MCF 10A (cell line): ENCODE measurements at places on chromosomes 12 and 14. TPM values are rescaled to one million over a fixed set of nuclear protein-coding genes. Genes with fewer than 3 reads are reported as not detected.

The ANO2 gene
- total RNA-seq = not detected in 2 replicates

The SLCO1A2 gene
- not detected in 2 replicates for total RNA-seq

The RNASE1 gene
- not detected in 2 replicates for total RNA-seq

The E2F7 gene
- total RNA-seq = 23.5 and 34.4 TPM in 2 replicates

The SLC38A1 gene
- 327 and 339 TPM in 2 replicates for total RNA-seq

The VSIG10 gene
- total RNA-seq = 10.9 and 17.3 TPM in 2 replicates

The TBX3 gene
- total RNA-seq = 6.6 and 8.0 TPM in 2 replicates

The RAD9B gene
- total RNA-seq = 1.0 and 1.5 TPM in 2 replicates

The ALDH6A1 gene
- 22.4 and 28.9 TPM in 2 replicates for total RNA-seq

The DYRK2 gene
- total RNA-seq = 24.6 and 33.3 TPM in 2 replicates

The OASL gene
- 0.29 and 0.47 TPM in 2 replicates for total RNA-seq

The RNASE3 gene
- not detected in 2 replicates for total RNA-seq

The GPR68 gene
- total RNA-seq = 0.10 and 0.14 TPM in 2 replicates

The EEA1 gene
- total RNA-seq = 46.3 and 50.1 TPM in 2 replicates

The IFNG-AS1 gene
- not detected in 2 replicates for total RNA-seq

The MMP19 gene
- total RNA-seq = 3.3 and 3.7 TPM in 2 replicates

The LMNTD1 gene
- total RNA-seq = not detected in 2 replicates

The METTL1 gene
- total RNA-seq = 26.2 and 40.6 TPM in 2 replicates

The CRIP1 gene
- not detected in 2 replicates for total RNA-seq

The BDKRB1 gene
- total RNA-seq = 0.32 and 0.51 TPM in 2 replicates

The ST8SIA1 gene
- total RNA-seq = 3.8 and 4.7 TPM in 2 replicates

The KRT3 gene
- not detected in 2 replicates for total RNA-seq

The KRT5 gene
- total RNA-seq = 1,273 and 3,552 TPM in 2 replicates

The PMEL gene
- 0.59 TPM in 1 of 2 replicates, not detected in the other for total RNA-seq

The EMP1 gene
- 193 and 230 TPM in 2 replicates for total RNA-seq

The SPTB gene
- 1.3 and 2.1 TPM in 2 replicates for total RNA-seq

The NOXRED1 gene
- total RNA-seq = 0.58 and 1.4 TPM in 2 replicates

The SIX6 gene
- total RNA-seq = not detected in 2 replicates

The SPX gene
- 154 and 203 TPM in 2 replicates for total RNA-seq

The FLRT2 gene
- 153 and 204 TPM in 2 replicates for total RNA-seq

The WASHC3 gene
- total RNA-seq = 29.4 and 38.0 TPM in 2 replicates

The C12orf50 gene
- 0.29 TPM in 1 of 2 replicates, not detected in the other for total RNA-seq

The IGF1 gene
- total RNA-seq = not detected in 2 replicates

The TDRD9 gene
- 0.40 and 0.91 TPM in 2 replicates for total RNA-seq

The PPFIA2 gene
- total RNA-seq = 1.6 and 2.2 TPM in 2 replicates

The AP1G2 gene
- total RNA-seq = 89.2 and 95.7 TPM in 2 replicates
